ENCODE measurements at places on chromosomes 2 and 18.

DNA sequence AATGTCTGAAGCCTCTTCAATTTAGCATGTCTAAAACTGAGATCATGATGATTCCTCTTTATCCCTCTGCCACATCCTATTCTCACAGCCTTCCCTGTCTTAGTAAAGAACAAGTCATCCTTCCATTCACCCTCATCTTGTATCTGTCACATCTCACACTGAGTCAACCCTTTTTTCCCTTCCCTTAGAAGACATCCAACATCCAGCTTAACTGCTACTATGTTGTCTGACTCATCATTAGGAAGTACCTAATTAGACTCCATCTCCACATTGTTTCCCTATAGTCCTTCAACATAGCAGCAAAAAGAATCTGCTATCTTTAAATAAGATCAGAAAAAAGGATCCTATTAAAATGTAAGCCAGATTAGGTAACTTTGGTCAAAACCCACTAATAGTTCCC lies 85.2 kb upstream of the GRB14 start:
- no peak for DNase-seq

DNA sequence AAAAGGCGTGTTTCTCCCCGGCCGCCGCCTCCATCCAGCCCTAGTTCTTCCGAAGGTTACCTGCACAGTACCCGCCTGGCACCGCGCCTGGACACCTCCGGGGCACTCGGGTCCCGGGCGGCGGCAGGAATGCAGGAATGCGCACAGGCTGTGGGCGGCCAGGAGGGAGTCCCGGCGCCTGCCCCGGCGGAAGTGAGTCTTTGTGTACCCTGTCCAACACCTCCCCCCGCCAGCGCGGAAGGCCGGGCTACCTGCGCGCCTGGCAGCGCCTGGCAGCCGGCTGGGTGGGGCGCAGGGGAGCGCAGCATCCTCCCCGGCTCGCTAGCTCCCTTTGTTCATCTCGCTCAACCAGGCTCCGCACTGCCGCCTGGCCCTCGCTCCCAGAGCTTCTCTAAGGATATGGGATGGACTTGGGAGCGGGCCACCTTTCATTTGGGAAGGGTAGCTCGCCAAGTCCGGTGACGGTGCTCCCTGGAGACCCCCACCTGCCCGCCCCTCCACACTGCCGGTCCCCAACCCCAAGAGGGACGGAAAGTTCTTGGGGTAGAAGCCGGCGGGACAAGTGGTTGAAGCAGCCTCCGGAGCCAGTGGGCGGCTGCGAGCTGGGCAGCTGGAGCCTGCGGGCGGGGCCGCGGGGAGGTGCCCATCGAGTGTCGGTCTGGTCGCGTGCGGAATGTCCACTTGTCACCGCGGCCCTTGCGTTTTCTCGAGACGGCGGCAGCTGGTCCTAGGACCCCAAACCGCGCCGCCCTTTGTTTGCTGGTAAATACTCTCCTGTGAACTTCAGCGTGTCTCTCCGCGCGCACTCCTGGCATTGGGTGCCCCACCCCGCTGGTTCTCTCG lies 1.2 kb upstream of the ST6GAL2 start:
- no peak for DNase-seq

DNA sequence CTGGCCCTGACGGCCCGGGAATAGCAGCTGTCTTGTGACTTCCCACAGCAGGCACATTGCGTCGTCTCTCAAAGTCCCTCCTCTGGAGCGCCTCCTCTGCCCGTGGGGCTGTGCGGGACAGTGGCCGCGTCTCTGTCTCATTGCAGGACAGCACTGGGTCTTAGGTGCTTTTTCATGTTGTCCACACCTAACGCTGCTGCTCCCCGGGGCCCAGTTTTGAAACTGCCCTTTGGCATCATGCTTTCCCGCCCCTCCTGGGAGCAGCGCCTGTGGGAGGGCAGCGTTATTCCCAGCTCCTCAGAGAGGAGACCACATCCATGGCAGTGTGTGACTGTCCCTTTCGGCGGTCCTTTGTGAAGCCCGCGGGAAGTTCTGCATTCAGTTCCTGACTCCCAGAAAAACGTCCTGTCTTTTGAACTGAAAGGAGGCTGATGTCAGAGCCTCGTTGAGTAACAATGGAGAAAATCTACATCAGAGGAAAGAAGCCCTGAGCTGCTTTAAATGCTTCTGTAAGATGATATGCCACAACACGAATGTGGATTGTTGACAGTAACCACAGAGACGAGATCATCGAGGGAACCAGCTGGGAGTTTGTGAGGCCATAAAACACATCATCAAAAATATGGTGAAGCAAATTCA lies 226.0 kb downstream of the FAM210A start:
- no peak for DNase-seq

DNA sequence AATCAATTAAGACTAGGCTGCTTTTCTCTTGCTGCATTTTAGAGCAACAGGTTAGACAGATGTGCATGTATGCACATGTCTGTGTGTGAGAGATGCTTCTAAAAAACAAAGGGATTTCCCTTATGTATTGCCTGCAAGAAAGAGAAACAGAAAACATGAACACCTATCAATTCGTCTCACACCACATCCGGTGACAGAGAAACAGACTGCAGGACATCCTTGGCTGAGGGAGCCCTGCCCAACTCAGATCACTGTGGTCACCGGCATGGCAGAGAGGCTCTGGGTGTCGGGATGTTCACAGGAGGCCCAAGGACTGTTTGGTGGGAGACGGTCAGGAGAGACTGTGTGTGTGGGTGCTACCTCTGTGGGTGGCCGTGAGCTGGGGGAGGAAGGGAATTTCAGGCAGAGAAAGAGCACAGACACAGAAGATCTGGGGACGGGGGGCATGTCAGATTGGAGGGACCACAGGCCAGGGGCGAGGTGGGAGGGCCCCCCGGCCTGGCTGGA lies 24.9 kb downstream of the FHL2 start:
- DNase-seq = no peak

DNA sequence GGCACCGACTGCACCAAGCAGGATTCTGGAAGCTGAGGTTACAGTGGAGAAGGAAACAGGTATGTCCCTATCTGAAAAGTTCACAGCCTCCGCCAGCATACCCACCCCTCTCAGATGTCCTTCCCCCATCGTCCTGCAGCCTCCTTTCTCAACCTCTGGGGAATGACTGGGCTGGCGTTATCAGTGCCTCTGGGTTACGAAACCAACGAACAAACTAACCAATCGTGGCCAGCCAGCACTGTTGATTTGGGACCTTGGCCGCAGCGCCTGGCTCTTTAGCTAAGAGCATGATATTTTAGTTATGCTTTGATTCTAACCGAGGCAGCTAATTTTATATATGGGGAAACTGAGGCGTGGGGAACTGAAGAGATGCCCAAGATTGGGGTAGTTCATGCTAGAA lies 233.0 kb downstream of the TFCP2L1 start:
- no peak for DNase-seq

DNA sequence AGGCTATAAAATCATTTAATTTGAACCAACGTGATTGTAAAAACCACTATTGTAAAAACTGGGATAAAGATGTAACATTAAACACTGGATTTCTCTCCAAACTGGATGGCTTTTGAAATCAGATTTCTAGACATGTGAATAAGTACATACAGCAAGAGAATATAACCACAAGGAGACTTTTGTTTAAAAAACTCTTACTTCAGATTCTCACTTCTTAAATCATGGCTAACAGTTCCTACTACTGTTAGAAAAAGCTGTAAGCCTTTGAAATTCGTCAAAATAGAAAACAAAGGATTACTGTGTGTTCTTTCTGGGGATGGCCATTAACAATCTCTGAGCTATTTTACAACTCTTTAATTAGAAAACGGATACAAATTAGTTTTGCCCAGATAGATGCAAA lies 39.4 kb upstream of the SH3BP4 start:
- no peak for DNase-seq

- no peak for DNase-seq
These were observed 652.0 kb downstream of the DCC start for GRCh38 chr18:52992041-52992440.

- DNase-seq = no peak
These were observed 155.0 kb downstream of the CERS6 start for GRCh38 chr2:168611091-168611490.

DNA sequence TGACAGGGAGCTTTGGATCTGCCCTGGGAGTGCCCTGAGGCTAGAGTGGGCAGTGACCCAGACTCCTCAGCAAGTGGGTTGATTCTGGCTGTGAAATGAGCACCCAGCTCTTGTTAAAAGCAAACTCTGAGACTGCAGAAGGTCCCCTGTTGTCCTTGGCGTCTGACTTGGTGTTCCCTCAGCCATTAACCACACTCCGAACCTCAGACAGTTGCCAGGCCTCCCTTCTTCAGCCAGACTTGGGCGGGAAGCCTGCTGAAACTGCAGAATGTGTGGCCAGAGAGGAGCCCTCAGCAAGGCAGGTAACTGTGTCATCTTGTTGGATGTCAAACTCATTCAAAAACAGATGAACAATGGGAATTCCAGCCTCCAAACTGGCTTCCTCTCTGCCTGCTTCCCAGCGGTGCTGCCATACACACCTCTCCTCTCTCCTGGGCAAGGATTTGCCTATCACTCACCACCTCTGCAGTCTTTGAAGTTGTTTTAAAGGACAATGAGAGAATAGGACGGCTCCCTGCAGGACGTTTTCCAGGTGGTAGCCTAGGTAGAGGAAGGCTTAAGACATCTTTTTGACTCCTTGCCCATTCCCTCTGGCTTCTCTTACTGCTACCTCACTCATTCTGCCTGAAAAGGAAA lies 38.9 kb upstream of the B3GNT2 start:
- no peak for DNase-seq

GRCh38 chr2:186105016-186105724 lies 366.6 kb downstream of the FSIP2 start:
- DNase-seq = no peak

DNA sequence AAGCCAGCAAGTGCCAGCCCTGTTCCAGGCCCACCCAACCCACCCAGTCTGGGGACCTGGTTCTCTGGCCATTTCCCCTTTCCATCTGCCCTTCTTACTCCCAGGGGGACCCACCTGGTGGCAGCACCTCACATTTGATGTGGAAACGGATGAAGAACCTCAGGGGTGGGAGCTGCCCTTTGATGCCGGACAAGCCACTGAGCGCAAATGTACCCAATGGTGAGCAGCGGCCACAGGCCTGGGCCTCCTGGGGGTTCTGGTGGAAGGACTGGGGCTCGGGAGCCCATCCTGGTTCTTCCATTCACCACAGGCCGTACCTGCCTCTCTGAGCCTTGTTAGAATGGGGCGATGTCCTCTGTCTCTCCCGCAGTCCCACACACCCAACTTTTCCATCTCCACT lies 84.7 kb downstream of the EPAS1 start:
- DNase-seq = no peak

DNA sequence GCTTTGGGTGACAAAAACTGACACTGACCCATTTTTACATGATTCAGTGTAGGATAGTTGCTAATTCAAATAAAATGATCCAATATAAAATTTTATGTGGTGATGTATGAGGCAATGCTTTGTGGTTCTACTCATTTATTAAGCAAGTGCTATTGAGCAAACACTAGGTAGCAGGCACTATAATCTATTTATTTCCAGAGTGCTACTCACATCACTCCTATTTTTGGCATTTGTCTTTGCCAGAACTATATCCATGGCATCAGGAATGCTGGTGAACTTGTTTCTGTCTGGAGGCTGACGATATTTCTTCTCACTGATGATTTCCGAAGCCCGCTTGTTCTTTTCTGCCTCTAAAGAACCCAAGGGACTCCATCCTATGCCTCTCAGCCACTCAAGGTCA lies 84.3 kb downstream of the NEB start:
- no peak for DNase-seq

- no peak for DNase-seq
These were observed 7.1 kb downstream of the NEUROD1 start for GRCh38 chr2:181673173-181673572.

- DNase-seq = no peak
These were observed 269.2 kb downstream of the NYAP2 start for GRCh38 chr2:225668606-225669266.

DNA sequence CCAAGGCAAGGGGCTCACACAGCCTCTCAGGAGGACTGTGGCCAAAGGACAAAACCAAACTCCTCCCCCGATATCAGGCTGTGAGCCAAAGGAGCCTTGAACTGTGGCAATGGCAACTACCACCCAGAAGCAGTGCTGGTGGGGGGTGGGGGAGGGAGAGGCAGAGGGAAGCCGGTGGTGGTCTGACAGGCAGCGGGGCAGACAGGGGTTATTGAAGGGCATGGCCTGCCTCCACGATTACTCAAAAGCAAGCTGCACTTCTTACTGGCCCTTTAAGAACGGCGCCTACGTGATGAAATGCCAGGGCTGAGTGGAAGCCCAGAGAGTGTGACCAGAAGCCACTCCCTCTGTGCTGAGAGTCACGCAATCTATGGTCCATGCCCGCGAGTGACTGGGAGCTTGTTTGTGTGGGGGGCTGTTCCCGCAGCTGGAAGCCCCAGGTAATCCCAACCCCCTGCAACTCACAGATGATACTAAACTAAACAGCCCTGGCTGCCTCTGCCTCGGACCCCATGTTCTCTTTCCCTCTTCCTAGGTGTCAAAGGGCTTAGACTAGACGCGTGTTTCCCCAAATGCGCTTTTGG lies 128.2 kb upstream of the CXCR4 start:
- DNase-seq = no peak

- DNase-seq = no peak
These were observed 124.8 kb upstream of the SIX2 start for GRCh38 chr2:45134014-45134413.

- no peak for DNase-seq
These were observed 123.5 kb upstream of the HS6ST1 start for GRCh38 chr2:128442053-128442751.

DNA sequence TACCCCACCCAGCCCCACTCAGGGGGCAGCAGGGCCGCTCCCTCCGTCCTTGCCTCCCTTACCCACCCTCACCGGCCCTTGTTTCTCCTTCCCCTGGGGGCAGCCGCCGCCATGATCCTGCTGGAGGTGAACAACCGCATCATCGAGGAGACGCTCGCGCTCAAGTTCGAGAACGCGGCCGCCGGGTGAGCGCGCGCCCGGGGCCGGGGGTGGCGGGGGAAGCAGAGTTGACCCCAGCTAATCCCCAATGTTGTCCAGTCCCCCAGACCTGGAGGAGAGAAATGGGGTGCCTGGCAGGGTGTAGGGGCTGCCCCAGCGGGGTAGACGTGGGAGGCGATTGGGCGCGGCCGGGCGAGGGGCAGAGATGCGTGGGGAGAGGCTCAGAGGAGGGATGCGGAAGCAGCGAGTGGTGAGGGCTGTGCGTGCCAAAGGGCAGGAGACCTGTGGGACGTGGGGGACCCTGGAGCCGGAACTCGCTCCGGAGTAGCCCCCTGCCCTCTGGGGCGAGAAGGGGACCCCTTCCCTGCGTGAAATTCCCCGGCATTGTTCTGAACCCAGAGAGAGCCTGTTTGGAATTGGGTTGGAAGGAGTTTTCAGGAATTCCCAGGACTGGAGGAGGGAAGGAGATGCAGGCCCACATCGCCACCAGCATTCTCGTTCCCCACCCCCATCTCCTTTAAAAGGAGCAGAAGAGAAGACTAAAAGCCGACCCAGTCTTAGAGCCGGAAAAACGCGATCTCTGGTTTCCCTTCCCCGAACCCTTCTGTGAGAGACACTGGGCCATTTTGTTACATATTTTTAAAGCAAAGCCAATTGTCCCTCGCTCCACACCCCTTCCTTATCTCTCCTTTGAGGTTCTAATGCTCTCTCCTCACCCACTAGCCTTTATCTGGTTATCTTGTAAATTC lies 625 bp downstream of the ARPC2 start:
- peak; percentile 64 for DNase-seq
